Caki2 (cell line): ENCODE measurements at places on chromosomes 3 and 15. TPM values are rescaled to one million over a fixed set of nuclear protein-coding genes. Genes with fewer than 3 reads are reported as not detected.

The NMB gene
- 12.6 and 29.7 TPM in 2 replicates for total RNA-seq

The TRPM1 gene
- 0.07 TPM in 1 of 2 replicates, not detected in the other for total RNA-seq

The LDHAL6B gene
- total RNA-seq, result not detected in 2 replicates

The CYFIP1 gene
- 28.1 and 37.4 TPM in 2 replicates for total RNA-seq

The GUCA1C gene
- total RNA-seq, result not detected in 2 replicates
